ENCODE measurements at places on chromosomes 13 and 19.

GRCh38 chr19:44582581-44583265, 30.6 kb upstream of the IGSF23 start:
- DNase-seq = no peak

DNA sequence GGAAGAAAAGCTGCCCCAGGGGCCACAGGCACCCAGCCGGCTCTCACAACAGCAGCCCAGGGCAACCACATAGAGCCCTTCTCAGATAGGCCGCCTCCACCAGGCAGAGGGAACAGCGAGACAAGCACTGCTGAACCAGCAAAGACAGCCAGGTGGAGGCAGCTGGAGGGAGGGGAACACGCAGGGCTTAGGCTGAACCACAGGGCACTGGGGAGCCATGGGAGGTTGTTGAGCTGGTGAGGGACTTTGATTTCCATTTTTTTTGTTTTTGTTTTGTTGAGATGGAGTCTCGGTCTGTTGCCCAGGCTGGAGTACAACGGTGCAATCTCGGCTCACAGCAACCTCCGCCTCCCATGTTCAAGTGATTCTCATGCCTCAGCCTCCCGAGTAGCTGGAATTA, 3.5 kb downstream of the GAMT start:
- DNase-seq = no peak

DNA sequence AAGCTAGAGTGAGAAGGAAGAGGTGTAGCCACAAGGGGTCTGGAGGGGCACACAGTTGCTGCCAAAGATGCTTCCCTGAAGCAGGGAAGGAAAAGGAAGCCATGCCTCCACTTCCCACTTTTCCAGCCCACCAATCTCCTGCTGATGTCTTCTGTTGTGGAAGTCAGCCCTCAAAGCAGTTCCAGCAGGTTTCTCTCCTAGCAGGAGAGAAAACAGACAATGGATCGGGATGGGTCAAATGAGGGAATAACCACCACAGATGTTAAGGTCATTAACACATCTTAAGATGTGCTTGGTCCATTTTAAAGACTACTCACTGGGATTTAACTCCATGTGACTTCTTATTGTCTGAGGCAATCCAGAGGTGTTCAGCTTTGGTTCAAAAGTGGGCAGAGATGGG, 284.1 kb upstream of the SOX21 start:
- DNase-seq = no peak

- DNase-seq = no peak
Observed at GRCh38 chr13:82634946-82635345, 1247.3 kb downstream of the SLITRK1 start.

GRCh38 chr19:38164526-38164925, 59.5 kb downstream of the DPF1 start:
- DNase-seq = no peak

DNA sequence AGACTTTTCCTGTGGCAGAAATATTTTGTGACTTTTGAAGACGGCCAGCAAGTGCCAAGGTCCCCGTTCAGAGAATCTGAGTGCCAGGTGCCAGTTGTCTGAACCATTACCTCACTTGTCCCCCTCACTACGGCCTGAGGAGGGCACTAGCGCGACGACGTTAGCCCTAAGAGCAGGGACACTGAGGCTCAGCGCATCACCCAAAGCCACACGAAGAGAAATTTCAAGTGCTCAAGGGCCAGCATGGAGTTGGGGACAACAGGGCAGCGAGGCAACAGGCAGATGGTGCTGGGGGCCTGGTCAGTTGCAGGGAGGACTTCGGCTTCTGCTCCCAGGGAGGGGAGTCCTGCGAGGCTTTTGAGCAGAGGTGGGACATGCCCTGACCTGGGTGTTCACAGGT, 9.5 kb upstream of the TYK2 start:
- no peak for DNase-seq

- no peak for DNase-seq
Observed at GRCh38 chr13:38990693-38991092, at the start of gene STOML3. TSS of gene STOML3 (minus strand) at chr13:38990831. CDS start at chr13:38990721, 110 bp downstream.

DNA sequence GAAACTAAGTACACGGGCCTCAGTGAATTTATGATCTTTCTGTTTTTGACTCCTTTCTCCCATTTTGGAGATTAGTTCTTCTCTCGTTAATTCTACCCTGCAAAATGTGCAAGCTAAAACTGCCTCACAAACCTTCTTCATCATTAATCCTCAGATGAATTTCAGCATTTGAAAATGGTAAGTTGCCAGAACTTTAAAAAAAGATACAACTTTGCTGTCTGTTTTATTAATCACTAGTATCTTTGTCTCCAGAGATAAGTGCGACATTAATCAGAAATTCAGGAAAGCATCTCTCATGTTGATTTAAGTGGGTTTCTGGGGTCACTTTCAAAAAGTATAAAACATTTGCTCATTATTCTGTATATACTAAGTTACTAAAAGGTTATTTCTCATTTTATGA, 227.0 kb upstream of the RXFP2 start:
- DNase-seq = no peak

- DNase-seq = peak; percentile 47
Observed at GRCh38 chr13:97875218-97875617, 78.3 kb upstream of the IPO5 start.

- no peak for DNase-seq
Observed at GRCh38 chr13:42412812-42413483, 141.0 kb downstream of the AKAP11 start.

GRCh38 chr19:34734537-34735103, 577 bp downstream of the ZNF181 start:
- peak; percentile 77 for DNase-seq

GRCh38 chr19:1860042-1860775, 3.2 kb downstream of the KLF16 start:
- no peak for DNase-seq

- DNase-seq = no peak
Observed at GRCh38 chr13:51759240-51759639, 44.7 kb downstream of the DHRS12 start.

- DNase-seq = no peak
Observed at GRCh38 chr13:52020191-52020590, 4.3 kb upstream of the UTP14C start.

- no peak for DNase-seq
Observed at GRCh38 chr19:16328824-16329482, 4.3 kb downstream of the KLF2 start.

GRCh38 chr19:2766594-2767372, 16.3 kb downstream of the SGTA start:
- DNase-seq = no peak

DNA sequence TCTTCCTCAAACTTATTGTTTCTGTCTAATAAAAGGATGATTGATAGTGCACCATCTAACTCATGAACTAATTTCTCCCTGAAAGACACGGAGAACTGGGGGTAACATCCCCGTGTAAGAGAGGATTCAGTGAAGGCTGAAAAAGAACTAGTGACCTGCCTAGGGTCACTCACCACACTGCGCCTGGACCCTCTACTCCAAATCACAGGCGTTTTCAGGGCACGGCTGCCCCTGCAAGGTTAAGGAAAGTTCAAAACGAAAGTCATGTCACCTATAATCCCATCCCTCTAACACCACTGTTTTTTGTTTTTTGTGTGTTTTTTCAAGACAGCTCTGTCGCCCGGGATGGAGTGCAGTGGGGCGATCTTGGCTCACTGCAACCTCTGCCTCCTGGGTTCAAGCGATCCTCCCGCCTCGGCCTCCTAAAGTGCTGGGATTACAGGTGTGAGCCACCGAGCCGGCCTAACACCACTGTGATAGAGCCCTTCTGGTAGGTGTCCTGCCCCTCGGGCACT, 8.7 kb downstream of the URAD start:
- no peak for DNase-seq

- DNase-seq = no peak
Observed at GRCh38 chr13:71464686-71465085, 402.3 kb downstream of the DACH1 start.

DNA sequence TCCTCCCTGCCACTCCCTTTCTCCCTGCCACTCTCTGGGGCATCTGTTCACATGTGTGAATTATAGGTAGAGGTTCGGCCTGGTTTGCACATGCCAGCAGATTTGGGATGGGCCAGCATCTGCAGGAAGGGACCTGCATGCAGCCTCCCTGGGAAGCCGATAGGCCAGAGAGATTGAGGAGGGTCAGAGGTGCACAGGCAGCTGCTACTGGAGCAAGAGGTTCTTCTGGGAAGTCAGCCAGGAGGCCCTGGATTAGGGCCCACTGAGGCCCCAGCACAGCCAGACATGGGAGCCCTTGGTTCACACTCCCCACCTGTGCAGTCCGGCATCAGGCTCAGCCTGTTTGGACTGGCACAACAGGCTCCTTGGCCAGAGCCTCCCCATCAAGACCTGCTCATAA, 12.1 kb downstream of the TUBA3C start:
- DNase-seq = no peak

- no peak for DNase-seq
Observed at GRCh38 chr13:21688056-21688455, 17.2 kb downstream of the FGF9 start.

DNA sequence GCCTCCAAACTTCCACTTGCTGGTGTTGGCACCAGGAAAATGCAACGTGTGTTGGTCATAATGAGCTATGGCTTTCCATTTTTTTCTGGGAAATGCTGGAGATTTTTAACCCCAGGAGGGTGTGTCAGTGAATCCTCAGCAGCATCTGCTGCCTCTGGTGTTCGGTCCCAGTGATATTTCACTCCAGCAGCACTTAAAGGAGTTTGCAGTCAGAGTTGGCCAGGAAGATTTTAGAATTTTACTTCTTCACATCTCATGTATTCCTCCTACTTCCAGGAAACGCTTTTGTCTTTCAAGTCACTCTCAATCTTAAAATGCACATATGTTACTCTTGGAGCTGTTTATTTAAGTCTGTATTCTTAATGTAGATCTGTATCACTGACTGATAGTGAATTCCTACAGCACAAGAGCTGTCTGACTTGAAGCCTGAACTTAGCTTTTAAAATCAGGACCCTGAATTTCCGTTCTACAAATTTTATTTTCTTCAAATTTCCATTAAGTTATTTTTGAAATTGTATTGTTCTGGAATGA, 903.4 kb upstream of the SLC10A2 start:
- DNase-seq = no peak

GRCh38 chr13:74329962-74330361, 195.8 kb upstream of the KLF12 start:
- no peak for DNase-seq

DNA sequence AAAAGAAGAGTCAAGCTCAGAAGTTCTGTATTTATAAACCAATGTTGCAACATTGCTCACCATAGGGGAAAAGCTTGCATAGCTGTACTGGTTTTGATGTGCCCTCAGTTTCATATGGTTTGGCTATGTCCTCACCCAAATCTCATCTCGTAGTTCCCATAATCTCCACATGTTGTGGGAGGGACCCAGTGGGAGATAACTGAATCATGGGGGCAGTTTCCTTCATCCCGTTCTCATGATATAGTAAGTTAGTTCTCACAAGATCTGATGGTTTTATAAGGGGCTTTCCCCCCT, 73.9 kb downstream of the TNFRSF19 start:
- no peak for DNase-seq

- peak; percentile 69 for DNase-seq
Observed at GRCh38 chr13:94109715-94110374, 369.6 kb downstream of the DCT start.

GRCh38 chr19:47023448-47023794, 3.8 kb downstream of the NPAS1 start:
- DNase-seq = no peak

GRCh38 chr13:99724633-99725517, 223.6 kb downstream of the TM9SF2 start:
- no peak for DNase-seq

DNA sequence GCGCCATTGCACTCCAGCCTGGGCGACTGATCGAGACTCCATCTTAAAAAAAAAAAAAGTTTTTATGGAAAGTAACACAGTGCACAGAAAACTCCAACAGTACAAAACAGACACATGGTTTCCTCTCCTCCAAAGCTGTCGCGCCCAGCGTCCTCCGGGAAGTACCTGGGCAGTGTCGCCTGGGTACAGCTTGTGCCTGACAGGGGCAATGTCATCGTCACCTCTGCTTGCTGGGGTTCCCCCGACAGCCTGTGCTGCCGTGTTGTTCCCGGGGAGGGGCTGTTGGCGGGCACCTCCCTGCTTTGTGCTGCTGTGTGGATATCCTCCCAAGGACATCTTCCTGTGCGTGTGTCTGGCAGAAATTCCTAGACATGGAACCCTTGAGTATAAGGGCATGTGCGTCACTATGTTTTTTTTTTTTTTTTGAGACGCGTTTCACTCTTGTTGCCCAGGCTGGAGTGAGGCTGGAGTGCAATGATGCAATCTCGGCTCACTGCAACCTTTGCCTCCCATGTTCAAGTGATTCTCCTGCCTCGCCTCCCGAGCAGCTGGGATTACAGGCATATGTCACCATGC, 2.4 kb upstream of the F2RL3 start:
- DNase-seq = no peak

DNA sequence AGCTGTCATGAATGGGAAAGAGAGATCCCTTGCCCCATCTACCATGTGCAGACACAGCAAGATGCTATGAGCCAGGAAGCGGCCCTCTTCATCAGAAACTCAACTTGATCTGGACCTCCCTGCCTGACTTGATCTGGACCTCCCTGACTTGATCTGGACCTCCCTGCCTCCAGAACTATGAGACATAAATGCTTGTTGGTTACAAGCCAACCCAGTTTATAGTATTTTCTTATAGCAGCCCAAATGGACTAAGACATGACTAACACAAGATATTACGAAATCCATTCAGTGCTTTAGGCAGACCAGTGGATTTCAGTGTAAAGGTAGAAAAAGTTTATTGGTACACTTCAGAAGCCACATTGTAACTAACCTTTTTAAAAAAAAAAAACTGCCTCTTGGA, 15.6 kb downstream of the PCID2 start:
- no peak for DNase-seq

- no peak for DNase-seq
Observed at GRCh38 chr13:48813518-48813917, 159.8 kb downstream of the CYSLTR2 start.

DNA sequence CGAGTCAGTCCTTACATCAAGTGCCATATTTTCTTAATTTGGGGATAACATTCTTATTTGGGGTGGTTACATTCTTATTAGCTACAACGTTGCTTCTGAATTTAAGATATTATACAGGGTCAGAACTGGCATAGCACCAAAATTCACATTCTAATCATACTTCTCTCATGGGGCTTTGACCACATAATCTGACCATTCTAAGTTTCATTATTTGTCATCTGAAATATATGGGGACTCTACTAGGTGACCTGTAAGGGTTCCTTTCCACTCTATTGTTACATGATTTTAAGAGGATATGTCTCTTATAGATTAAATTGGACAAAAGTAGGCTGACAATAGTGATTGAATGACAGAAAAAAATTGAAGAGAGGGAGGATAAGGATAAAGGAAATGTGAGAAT, 536.5 kb downstream of the KCTD12 start:
- no peak for DNase-seq

- peak; percentile 12 for DNase-seq
Observed at GRCh38 chr19:30669329-30670010, 297.3 kb downstream of the ZNF536 start.

DNA sequence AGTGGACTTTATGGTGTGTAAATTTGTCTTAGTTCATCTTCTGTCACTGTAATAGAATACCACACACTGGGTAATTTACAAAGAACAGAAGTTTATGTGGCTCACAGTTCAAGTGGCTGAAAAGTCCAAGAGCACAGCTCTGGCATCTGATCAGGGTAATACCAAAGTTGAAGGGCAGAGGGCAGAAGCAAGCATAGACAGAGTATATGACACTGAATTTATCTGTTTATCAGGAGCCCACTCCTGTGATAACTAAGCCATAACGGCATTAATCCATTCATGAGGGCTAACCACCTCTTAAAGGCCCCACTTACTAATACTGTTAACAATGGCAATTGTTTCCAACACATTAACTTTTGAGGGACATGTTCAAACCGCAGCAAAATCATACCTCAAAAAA, 4.0 kb upstream of the RFXAP start:
- DNase-seq = no peak

Data from NCI-H146 (cell line).